Stimulated activated CD8-positive, alpha-beta memory T cell treated with anti-CD3 and anti-CD28 coated beads, Interleukin-7, amount 100 ng/mL, for 1 hour (primary cell): ENCODE measurements at places on chromosomes 7 and 10.

DNA sequence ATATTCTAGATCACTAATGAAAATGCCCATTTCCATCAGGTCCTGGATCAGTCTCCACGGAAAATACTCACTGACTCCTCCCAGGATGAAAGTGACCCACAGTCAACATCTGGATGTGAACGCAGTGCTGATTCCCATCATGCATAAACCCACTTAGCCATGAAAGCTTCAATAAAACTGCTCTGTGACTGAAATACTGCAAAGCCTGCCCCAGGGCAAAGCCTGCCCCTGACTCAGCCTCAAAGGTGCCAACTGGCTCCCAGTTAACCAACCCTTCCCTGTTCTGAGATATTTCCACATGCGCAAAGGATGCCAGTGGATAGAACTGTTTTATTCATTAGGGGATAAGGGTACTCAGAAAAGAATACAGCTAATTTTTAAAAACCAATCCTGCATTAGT, 24.0 kb downstream of the OSBPL3 start:
- no peak for DNase-seq

DNA sequence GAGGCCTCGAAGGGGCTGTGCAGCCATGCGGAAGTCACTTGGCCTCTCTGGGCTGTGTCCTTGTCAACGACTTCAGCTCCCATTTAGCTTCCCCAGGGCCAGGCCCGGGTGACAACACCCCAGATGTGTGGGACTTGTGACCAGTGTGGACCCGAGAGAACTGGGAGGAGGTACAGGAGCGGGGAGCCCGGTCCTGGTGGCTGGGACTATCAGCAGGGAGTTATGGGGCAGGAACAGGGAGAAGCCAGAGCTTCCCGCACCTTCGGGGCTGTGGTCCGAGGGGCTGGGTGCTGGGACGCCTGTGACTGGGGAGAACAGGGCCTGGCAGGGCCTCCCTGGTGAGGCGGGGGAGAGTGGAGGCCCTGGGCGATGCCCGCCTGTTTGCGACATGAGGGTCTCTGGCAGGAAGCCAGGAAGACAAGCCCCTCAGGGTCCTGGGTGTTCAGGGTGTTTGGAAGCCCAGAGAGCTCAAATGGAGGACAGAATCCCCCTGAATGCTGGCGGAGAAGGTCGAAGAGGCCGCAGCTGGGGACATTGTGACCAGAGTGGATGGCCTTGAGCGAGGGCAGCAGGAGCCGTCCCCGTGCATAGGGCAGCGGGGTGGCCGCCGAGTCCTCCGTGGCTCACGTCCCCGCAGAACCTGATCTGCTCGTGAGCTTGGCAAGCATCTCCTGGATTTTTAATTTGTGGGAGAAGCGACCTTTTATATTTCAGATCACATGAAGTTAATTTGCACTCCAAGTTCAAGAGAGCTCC, 30.0 kb upstream of the PSMG3 start:
- no peak for DNase-seq

DNA sequence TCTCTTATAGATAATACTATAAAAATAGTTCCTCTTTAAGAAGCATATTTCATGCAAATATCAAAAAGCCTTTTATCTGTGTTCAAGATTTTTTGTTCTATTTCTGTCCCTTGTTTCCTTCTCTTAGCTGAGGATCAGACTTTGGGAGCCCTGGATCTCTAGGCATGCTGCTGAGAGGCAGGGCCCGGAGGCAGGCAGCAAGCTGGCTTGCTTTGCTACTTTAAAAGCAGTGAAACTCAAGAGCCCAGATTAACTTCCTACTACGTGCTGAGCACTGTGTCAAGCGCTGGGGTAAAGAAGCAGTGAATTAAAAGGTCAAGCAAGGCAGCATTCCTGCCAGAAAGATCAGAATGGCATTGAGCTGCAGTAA, 31.0 kb upstream of the ARID5B start:
- no peak for DNase-seq

DNA sequence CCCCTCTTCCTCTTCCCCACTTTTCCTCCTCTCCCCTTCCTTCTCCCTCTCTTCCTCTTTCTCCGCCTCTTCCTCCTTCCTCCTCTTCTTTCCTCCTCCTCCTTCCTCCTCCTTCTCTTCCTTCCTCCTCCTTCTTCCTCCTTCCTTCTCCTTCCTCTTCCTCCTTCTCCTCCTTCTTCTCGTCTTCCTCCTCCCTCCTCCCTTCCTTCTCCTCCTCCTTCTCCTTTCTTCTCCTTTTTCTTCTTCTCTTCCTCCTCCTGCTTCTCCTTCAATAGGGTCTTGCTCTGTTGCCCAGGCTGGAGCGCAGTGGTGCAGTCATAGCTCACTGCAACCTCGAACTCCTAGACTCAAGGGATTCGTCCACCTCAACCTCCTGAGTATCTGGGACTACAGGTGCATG, 56.9 kb downstream of the PALD1 start:
- DNase-seq: no peak

GRCh38 chr7:144408121-144408520, 4.6 kb upstream of the NOBOX start:
- DNase-seq: no peak

DNA sequence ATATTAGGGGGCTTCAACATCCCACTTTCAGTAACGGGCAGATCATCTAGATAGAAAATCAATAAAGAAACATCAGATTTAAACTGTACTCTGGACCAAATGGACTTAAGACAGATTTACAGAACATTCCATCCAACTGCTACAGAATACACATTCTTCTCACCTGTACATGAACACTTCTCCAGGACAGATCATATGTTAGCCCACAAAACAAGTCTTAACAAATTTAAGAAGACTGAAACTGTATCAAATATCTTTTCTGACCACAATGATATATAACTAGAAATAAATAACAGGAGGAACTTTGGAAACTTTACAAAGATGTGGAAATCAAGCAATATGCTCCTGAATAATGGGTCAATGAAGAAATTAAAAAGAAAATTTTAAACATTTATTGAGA, 86.7 kb downstream of the MICU1 start:
- DNase-seq: no peak

DNA sequence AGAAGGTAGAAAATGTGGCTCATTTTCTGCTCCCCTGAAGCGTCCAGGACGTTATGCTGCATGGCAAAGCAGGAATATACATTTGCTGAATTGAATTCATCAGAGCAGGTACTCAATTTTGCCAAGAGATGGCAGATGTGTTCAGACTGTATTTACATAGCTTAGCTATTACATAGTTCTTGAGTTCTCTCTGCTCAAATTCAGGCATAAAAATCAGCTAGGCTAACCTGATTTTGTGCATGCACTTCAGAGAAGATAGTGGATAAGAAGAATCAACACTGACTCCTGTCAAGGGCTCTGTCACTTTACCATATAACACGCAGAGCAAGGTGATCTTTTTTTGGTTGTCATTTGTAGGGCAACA, 209.2 kb upstream of the FAM3C start:
- no peak for DNase-seq
